ENCODE measurements at places on chromosomes 11 and 22.

- DNase-seq: no peak
Measured at GRCh38 chr11:133078591-133079404, 453.5 kb downstream of the OPCML start.

- DNase-seq: no peak
Measured at GRCh38 chr22:42280836-42281235, 10.4 kb upstream of the TCF20 start.

GRCh38 chr11:68436985-68437926, 23.3 kb upstream of the PPP6R3 start:
- DNase-seq: no peak

DNA sequence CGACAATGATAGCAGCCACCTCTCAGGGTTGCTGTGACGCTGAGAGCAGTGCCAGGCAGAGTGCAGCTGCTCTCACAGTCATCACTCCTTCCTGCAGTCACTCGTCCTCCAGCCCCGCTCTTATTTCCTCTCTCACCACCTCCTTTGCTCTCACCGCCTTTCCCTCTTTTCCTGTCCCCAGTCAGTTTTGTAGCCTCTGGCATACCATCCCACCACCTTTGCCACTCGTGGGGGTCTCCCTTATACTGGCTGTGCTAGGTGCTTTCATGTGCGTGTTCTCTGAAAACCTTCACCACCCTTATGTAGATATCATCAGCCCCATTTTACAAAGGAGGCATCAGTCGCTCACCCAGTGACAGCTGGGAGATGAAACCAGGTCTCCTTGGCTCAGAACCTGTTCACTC, 19.3 kb upstream of the ST3GAL4 start:
- no peak for DNase-seq

DNA sequence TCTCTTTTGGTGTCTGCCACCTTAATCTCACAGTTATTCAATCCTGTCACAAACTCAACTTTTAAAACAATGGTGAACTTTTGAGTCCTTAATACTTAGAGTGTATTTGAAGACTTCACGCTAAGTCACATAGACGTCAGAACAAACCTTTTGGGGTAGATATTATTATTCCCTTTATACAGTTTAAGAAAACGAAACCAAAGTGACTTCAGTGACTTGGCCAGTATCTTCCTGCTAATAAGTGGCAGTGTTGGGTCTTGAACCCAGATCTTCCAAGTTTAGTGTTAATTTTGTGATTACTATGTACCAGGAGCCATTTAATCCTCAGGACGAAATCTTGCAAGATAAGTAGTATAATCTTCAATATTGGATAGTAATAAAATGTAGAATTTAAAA, 691 bp downstream of the CEP295 start:
- DNase-seq: no peak

DNA sequence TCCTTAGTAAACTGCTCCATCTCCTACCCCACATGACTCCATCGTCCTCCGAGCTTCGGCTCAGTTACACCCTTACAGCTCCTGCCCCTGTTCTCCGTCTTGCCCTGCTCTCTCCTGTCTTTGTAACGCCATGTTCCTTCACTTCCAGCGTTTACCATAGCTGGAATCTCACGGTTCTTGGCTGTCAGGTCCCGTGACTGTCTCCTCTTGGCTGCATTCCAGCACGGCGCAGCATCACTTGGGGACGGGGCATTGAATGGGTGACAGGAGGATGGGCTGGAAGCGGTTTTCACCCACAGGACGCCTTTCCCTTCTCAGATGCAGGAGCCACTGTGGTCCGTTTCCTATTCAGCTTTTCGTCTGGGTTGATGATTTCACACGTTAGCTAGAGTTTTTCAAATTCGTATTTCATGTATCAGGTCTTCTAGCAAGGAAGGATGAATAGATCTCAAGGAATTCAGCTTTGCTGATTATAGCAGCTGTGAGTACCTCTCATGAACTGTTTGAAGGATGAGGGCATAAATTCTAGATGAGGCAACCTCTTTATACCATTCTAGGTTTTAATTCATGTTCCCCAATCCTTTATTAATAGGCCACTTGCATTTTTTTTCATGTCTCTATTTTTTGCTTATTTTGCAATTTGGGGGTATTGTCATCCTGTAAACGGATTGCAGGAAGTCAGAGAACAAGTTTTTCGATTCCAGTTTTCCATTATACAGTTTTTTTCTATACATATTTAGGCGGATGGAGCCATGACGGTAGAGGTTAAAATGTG, 29.1 kb downstream of the ZBED4 start:
- no peak for DNase-seq

DNA sequence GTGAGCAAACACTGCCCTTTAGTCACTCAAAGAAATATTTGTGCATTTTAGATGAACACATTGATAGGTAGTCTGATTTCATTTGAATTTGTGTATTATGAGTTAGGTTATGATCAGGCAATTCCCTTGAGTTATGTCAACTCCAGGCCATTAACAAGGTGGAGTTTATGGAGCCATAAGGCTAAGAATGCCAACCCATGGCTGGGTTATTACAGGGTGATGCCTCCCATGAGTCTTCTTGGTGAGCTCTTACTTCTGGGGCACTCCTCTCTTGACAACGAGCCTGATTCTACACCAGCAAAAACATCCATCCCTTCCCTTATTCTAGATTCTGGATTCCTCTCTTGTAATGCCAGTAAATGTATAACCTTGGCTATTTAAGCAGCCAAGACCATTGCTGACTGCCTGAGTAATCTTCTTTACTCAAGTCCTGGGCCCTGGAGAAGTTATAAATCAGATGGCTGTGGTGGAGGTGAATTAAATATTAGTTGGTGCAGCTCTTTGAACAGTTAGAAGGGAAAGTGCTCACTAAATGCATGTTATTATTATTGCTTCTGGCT, 645.7 kb upstream of the TENM4 start:
- no peak for DNase-seq

- no peak for DNase-seq
Measured at GRCh38 chr11:96329419-96329818, 13.6 kb downstream of the MAML2 start.

DNA sequence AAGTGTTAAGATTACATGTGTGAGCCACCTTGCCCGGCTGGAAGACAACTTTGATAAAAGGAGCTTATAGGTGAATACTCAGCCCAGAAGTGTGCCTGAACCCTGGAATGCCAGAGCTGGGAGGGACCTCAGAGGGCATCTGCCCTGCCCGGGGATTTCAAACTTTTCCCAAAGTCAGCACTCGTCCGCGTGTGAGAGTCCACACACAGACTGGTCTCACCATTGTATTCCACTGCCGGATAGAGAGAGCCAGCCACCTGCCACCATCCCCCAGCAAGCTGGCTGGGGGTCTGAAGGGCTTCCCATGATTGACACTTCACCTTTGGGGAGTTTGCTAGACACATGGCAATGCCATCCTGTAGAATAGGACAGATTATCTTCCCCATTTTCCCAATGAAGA, 49.2 kb downstream of the APOL3 start:
- no peak for DNase-seq

DNA sequence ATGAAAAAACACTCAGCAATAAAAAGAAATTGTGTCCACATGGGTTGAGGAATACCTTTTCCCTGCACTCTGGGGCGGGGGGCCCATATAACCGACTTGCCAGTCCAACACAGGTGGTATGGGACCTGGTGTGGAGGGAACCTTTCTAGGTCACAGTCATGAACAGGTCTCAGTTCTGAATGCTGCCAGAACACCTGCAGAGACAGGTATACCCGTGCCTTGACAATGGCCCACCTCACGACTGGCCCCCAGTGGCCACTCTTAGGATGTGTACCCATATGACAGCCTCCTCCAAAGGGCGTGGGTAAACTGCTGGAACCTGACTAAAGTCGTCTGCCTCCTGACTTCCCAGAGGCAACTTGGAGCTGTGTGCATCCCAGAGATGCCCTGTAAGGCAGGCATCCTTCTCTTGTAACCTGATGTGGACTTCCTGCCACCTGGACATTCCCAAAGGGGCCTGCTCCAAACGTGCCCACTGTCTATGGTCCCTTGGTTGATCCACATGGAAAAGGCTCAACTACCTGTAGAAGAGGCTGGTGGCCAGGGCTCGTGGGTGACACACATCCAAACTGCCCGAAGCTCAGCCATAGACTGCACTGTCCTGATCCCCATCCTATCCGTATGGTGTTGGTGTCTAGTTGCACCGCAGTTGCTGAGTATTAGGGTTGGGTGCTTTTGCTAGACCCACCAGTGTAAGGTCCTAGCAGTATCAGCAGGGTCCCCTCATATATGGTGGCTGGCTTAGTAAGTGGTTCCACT, 859.3 kb downstream of the BRD1 start:
- no peak for DNase-seq
